LoVo (cell line): ENCODE measurements at places on chromosomes 11 and 22.

DNA sequence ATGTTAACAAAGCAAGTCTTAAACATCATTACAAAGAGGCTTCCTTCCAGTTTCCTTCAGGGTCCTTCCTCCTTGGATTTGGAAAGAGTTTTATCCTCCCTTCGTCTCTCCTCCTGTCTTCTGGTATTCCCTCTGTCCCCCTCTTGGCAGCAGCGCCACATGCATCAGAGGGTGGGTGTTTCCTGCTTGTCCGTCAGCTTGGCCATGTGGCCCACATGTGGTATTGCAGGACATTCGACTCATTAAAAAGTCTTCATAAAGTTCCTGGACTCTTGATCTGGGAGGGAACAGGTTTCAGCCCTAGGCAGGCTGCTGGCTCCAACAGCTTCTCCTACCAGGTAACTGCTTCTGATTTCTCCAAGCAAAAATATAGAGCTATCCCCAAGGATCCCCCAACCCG lies 189.8 kb downstream of the CSNK2A3 start:
- DNase-seq, result no peak

- DNase-seq, result no peak
These were observed 35.6 kb downstream of the BMAL1 start for GRCh38 chr11:13313005-13313819.

DNA sequence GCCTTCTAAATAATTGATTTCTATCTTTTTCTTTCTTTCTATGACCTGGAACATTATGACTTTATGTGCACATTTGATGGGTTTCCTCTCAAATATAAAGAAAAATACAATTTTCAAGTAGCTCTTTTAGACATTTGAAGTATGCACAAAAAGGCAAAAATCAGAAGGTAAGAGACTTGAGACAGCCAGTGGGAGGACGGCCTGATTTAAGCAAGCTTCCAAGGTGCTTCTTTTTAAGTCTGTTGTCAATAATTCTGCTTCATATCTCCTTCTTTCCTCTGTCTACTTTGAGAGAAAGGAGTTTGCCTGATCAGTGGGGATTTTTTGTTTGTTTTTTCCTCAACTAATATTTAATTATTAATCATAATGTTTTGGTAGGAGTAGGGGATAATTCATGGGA lies 188.2 kb upstream of the ARHGAP20 start:
- no peak for DNase-seq

GRCh38 chr11:65918211-65919140 lies at the start of gene C11orf68:
TSS of gene C11orf68 (minus strand) at chr11:65919062. CDS start at chr11:65919031, 31 bp downstream.
- DNase-seq, result no peak

- no peak for DNase-seq
These were observed 216.9 kb downstream of the CADM1 start for GRCh38 chr11:115287266-115287665.

- DNase-seq, result no peak
These were observed 21.3 kb downstream of the OR51F1 start for GRCh38 chr11:4748438-4748837.

GRCh38 chr11:65997286-65997685 lies 4.7 kb downstream of the EIF1AD start:
- DNase-seq, result no peak

GRCh38 chr22:49090061-49090852 lies 737.4 kb downstream of the BRD1 start:
- DNase-seq, result no peak

DNA sequence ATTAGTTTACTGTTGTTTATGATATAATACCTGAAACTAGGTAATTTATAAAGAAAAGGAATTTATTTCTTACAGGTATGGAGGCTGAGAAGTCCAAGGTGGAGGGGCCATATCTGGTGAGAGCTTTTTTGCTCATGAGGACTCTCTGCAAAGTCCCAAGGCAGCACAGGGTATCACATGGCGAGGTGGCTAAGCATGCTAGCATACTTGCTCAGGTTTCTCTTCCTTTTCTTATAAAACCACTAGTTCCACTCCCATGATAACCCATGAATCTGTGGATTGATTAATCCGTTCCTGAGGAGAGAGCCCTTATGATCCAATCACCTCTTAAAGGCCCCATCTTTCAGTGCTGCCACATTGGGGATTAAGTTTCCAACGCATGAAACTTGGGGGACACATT lies 82.7 kb downstream of the PHF21A start:
- no peak for DNase-seq

DNA sequence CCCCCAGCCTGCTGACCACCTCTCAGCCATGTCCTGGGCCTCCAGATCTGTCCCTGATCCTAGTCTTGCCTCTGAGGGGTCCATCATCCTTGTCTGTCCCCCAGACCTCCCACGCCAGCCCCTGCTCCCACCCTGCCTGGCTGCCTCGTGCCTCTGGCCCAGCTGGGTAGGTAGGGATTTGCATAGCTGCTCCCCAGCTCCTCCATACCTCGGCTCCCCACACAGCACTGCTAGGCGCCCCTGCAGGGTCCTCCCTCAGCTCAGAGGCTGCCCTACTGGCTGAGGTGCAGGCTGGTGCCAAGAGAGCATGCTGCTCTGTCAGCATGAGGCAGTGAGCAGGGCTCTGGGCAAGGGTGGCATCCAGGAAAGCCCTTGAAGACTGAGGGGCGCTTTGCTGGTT lies 47.7 kb downstream of the NFAM1 start:
- DNase-seq, result no peak

- DNase-seq, result no peak
These were observed 12.0 kb upstream of the ANO3 start for GRCh38 chr11:26319906-26320305.

- no peak for DNase-seq
These were observed 69.4 kb upstream of the HORMAD2 start for GRCh38 chr22:30010789-30011405.

- no peak for DNase-seq
These were observed 23.0 kb upstream of the GDPD4 start for GRCh38 chr11:77324508-77324907.

DNA sequence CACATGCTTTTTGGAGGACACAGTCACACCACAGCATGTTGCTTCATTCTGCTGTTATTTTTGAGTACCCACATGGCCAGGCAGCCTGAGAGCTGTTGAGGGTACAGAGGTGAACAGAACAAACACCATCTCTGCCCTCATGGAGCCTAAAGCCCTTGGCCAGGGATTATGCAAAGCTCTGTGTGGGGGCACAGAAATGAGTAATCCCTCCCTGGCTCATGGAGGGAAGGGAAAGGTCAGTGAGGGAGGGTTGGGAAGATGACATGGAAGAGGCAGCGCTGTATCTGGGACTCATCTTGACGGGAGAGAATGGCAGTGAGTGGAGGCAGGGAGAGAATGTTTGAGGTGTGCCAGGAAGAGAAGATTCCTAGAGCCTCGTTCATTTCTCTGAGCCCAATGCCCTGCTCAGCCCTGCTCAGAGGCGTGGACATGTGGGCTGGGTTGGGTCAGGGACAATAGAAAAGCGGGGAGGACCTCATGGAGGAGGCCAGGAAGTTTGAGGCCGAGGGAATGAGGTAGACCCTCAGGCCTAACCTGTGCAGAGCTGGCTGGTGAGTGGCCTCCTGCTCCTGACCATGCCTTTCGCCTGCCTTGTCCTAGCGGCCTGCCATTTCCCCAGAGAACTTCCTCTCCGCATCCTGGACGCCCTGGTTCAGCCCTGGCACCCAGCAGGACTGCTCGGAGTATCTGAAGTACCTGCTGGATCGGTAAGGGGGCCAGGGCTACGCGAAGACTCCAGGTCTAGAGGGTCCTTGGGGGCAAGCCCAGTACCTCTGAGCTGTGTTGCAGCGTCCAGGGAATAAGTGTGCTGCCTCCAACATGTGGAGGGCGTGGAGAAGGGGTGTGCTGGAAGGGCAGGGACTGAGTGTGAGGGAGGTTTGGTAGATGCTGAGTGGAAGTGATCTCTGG lies 19.8 kb downstream of the USP35 start:
- DNase-seq, result no peak

DNA sequence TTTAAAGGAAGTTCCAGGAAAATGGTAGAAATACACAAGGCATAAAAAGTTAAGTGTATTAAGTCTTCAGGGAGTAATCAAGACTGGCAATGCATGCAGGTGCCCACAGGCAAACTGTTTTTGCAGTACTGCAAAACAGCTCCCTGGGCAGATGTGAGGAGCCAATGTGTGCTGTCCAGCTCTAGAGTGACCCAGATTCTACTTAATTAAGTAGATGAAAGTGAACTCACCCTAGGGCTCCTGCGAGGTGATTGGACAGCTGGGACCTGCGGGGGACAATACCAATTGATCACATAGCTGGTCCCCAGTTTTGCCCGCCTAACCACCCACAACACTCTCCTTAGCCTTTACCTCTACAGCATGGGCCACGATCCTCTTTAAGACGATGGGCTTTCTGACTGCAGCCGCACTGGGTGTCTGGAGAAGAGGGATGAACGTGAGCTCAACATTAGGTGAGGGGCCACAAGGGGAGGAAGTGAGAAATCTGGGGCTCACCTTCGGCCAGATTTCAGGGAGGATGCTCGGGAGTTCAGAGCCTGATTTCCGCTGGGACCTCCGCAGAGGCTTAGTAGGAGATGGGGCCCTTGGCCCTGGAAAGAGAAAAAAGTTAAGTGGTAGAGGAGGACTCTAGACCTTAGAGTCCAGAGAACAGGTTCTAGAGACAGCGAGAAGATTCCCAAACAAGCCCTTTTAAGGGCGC lies 556 bp downstream of the CDCA5 start:
- no peak for DNase-seq

DNA sequence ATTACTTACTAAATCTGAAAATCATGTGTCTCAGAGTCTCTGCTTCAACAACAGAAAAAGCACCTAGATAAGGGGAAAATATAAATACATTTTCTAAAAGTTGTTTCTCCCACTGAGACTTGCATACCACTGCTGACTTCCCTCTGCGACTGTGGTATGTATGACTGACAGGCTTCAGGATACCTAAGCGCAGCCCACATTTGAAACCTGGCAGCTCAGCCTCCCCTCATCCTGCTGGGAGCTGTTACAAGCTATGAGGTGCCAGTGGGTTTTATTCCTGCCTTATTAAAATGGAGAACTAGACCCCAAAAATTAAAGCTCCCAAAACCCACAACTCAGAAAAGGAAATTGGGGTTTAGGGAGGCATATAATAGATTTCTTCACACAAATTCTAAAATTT lies 133.6 kb downstream of the RAB38 start:
- DNase-seq, result no peak

GRCh38 chr11:45435706-45436105 lies 149.6 kb upstream of the SYT13 start:
- no peak for DNase-seq

DNA sequence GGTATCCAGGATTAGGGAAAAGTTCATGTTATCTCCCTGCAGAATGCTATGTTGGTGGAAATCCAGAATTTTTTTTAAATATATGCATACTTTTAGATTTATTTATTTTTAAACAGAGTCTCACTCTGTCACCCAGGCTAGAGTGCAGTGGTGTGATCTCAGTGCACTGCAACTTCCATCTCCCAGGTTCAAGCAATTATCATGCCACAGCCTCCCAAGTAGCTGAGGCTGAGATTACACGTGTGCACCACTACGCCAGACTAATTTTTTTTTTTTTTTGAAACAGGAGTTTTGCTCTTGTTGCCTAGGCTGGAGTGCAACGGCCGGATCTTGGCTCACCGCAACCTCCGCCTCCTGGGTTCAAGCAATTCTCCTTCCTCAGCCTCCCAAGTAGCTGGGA lies 2.6 kb downstream of the PACSIN2 start:
- no peak for DNase-seq
